Activated naive CD4-positive, alpha-beta T cell treated with anti-CD3 and anti-CD28 coated beads, Interleukin-2, amount 10 ng/mL, durations not matched to agents 7 days and 5 days (primary cell): ENCODE measurements at places on chromosomes 16 and 17.

- H3K27ac ChIP-seq: no peak overlapping the region
- H3K27me3 ChIP-seq: peaks cover 48% of the 10 kb centered on the region
- no peaks in the 10 kb centered on the region for H3K36me3 ChIP-seq
- H3K4me3 ChIP-seq: no peak overlapping the region
- DNase-seq: no peak
Observed at GRCh38 chr17:77803726-77804125, 154.8 kb upstream of the TNRC6C start.

GRCh38 chr17:12521416-12521815 is 144.3 kb upstream of the MYOCD start:
- DNase-seq: no peak
- H3K4me3 ChIP-seq: no peak overlapping the region
- no peak overlapping the region for H3K27ac ChIP-seq
- no peaks in the 10 kb centered on the region for H3K36me3 ChIP-seq
- H3K4me1 ChIP-seq: no peaks in the 10 kb centered on the region
- no peaks in the 10 kb centered on the region for H3K27me3 ChIP-seq

- H3K36me3 ChIP-seq: peaks cover 48% of the 10 kb centered on the region
- DNase-seq: peak; percentile 70
- peaks cover 82% of the 10 kb centered on the region for H3K4me1 ChIP-seq
- peak overlapping the region; percentile 89 for H3K27ac ChIP-seq
- no peaks in the 10 kb centered on the region for H3K27me3 ChIP-seq
- peak overlapping the region; percentile 37 for H3K4me3 ChIP-seq
Observed at GRCh38 chr17:65039336-65039988, 17.1 kb downstream of the GNA13 start.

GRCh38 chr17:5391678-5392077 is 27.8 kb downstream of the NUP88 start:
- H3K27ac ChIP-seq: no peak overlapping the region
- peaks cover 67% of the 10 kb centered on the region for H3K36me3 ChIP-seq
- H3K27me3 ChIP-seq: no peaks in the 10 kb centered on the region
- DNase-seq: no peak
- peaks cover 8% of the 10 kb centered on the region for H3K4me1 ChIP-seq

- peak overlapping the region; percentile 69 for H3K4me3 ChIP-seq
- peaks cover 73% of the 10 kb centered on the region for H3K27me3 ChIP-seq
- no peak overlapping the region for H3K27ac ChIP-seq
- no peaks in the 10 kb centered on the region for H3K36me3 ChIP-seq
- peaks cover 7% of the 10 kb centered on the region for H3K4me1 ChIP-seq
- DNase-seq: no peak
Observed at GRCh38 chr17:76867578-76868175, 527 bp upstream of the MGAT5B start.

- no peak overlapping the region for H3K27ac ChIP-seq
- peaks cover 22% of the 10 kb centered on the region for H3K27me3 ChIP-seq
- no peaks in the 10 kb centered on the region for H3K36me3 ChIP-seq
- DNase-seq: peak; percentile 70
- no peak overlapping the region for H3K4me3 ChIP-seq
Observed at GRCh38 chr16:87550495-87550961, 51.8 kb upstream of the JPH3 start.

- no peak for DNase-seq
- peak overlapping the region; percentile 86 for H3K27ac ChIP-seq
- no peaks in the 10 kb centered on the region for H3K36me3 ChIP-seq
Observed at GRCh38 chr16:25051406-25052150, 36.4 kb upstream of the ARHGAP17 start.

DNA sequence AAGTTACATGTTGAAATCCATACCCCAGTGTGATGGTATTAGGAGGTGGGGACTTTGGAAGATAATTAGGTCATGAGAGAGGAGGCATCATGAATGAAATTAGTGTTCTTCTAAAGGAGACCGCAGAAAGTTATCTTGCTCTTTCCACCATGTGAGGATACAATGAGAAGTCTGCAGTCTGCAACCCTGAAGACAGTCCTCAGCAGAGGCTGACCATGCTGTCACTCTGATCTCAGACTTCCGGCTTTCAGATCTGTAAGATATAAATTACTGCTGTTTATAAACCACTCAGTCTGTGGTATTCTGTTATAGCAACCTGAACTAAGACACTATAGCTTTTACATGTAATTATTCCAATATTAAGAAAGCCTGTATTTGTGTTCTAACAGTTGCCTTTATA is 116.7 kb upstream of the CES5A start:
- no peaks in the 10 kb centered on the region for H3K36me3 ChIP-seq
- no peaks in the 10 kb centered on the region for H3K27me3 ChIP-seq
- DNase-seq: no peak
- H3K4me1 ChIP-seq: no peaks in the 10 kb centered on the region
- H3K4me3 ChIP-seq: no peak overlapping the region
- H3K27ac ChIP-seq: no peak overlapping the region

GRCh38 chr16:89135971-89136765 is 35.4 kb upstream of the CDH15 start:
- H3K4me1 ChIP-seq: peaks cover 3% of the 10 kb centered on the region
- no peak for DNase-seq
- no peak overlapping the region for H3K4me3 ChIP-seq
- H3K36me3 ChIP-seq: peaks cover 17% of the 10 kb centered on the region
- H3K27ac ChIP-seq: no peak overlapping the region

DNA sequence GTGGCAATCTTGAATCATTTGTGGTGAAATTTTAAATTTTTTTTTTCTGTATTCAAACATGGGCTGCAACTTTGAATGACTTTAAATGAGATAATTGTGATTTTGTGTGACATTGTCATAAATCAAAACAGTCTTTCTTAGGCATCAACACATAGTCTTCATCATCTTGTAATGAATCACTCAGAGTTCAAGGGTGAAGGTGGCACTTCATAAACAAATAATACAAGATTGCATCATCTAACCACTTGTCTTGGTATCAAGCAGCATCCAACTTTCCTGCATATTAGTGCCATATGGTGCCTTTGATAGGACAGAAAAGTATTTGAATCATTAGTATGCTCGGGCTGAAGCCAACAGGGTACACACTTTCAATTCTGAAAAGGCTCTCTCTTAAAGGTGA is 392.4 kb upstream of the GOT2 start:
- no peak for DNase-seq
- H3K36me3 ChIP-seq: no peaks in the 10 kb centered on the region
- H3K4me1 ChIP-seq: no peaks in the 10 kb centered on the region
- no peaks in the 10 kb centered on the region for H3K27me3 ChIP-seq
- no peak overlapping the region for H3K4me3 ChIP-seq

- no peak for DNase-seq
- H3K4me1 ChIP-seq: no peaks in the 10 kb centered on the region
- no peak overlapping the region for H3K27ac ChIP-seq
- H3K4me3 ChIP-seq: no peak overlapping the region
- no peaks in the 10 kb centered on the region for H3K36me3 ChIP-seq
Observed at GRCh38 chr16:86362155-86362849, 148.0 kb upstream of the FOXF1 start.

DNA sequence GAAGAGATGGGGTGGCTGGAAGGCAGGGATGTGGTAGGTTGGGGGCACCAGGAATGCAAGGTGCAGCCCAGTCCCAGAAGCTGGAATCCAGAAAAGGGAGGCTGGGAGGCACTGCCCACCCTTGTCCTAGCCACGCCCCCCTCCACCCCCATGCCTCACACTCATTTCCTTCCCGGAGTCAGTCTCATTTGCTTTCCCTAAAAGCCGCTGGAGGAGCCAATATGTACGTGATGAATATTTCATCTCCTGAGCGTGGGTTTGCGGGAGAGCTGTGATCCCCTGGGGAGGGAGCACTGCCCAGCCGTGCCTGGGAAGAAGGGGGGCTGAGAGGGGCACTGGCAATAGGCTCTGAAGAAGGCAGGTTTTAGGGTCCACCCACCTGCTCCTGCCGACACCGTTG is 124.5 kb upstream of the LHX1 start:
- H3K36me3 ChIP-seq: no peaks in the 10 kb centered on the region
- H3K27ac ChIP-seq: no peak overlapping the region
- no peak overlapping the region for H3K4me3 ChIP-seq
- peaks cover 84% of the 10 kb centered on the region for H3K27me3 ChIP-seq
- no peaks in the 10 kb centered on the region for H3K4me1 ChIP-seq

DNA sequence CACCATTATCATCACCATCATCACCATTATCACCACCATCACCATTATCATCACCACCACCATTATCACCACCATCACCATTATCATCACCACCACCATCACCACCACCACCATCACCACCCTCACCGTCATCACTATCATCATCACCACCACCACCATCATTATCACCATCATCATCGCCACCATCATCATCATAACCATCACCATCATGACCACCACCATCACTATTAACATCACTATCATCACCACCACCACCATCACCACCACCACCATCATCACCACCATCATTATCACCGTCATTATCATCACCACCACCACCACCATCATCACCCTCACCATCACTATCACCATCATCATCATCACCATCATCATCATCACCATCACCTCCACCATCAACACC is 9.1 kb downstream of the FOXL1 start:
- H3K27me3 ChIP-seq: peaks cover 14% of the 10 kb centered on the region
- DNase-seq: no peak
- H3K4me3 ChIP-seq: no peak overlapping the region
- no peak overlapping the region for H3K27ac ChIP-seq
- no peaks in the 10 kb centered on the region for H3K4me1 ChIP-seq
